ENCODE measurements at places on chromosomes 16 and 17.

DNA sequence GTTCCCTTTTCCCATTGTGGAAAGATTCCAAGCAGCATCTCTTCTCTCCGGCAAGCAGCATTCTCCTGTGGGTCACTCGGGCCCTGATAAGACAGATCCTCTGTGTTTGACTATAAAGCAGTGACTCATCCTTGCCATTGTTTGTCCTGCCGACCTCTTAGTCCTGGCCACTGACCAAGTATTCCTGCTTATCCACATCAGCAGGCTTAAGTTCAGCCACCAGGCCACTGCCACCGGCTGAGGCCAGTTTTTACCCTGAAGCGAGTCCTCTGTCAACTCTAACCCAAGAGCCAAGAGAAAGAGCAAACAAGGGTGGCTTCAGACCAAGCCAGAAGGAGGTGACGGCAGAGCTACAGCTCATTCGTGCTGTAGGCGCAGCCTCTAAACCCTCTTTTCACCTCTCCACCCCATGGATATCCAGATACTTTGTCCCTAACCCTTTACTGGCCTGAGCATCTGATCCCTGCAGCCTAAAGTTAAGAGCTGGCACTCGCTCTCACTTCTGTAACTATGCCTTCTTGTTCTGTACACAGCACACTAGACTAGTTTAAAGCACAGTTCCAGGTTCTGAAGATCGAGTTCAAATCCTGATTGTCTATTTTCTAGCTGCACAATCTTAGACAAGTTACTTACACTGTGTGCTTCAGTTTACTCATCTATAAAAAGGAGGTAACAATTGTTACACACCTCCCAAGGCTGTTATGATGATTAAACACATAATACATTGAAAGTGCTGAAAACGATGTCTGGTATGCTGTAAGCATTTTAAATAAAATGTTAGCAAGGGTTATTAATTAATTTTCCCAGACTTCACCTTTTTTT, 31.0 kb downstream of the SOX9 start:
- peak; percentile 83 for DNase-seq

GRCh38 chr16:57061084-57061905, 31.1 kb upstream of the CPNE2 start:
- DNase-seq, result peak; percentile 90

DNA sequence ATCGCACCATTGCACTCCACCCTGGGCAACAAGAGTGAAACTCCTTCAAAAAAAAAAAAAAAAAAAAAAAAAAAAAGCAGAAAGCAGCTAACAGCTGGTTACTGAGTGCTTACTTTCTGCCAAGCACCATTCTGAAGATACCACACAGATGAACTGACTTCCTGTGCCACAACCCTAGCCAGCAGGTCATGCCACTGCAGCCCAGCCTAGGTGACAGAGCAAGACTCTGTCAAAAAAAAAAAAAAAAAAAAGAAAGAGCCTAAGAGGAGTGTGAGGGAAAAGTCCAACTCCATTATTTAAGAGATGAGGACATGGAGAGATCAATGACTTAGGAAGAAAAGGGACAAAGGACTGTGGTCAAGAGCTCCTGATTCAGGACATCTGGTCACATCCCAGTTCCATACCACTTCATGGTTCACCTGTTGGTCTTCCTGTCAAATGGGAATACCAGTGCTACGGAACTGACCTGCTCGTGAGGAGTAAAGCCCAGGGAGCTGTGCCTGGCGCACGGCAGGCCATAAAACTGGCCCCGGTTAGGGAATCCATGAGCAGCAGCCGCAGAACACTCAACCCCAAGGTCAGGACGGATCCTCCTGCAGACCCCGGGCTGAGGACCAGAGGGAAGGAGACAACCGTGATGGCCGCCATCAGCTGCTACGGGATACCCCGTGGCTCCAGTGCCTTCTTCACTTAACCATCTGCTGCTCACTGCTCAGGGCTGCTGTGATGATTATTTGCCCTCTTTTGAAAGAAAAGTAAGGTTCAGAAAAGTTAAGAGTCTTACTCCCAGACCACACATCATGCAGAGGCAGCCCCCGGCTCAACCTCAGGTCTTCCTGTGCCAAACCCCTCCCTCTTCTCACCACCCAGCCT, 950 bp downstream of the KLHDC4 start:
- no peak for DNase-seq

DNA sequence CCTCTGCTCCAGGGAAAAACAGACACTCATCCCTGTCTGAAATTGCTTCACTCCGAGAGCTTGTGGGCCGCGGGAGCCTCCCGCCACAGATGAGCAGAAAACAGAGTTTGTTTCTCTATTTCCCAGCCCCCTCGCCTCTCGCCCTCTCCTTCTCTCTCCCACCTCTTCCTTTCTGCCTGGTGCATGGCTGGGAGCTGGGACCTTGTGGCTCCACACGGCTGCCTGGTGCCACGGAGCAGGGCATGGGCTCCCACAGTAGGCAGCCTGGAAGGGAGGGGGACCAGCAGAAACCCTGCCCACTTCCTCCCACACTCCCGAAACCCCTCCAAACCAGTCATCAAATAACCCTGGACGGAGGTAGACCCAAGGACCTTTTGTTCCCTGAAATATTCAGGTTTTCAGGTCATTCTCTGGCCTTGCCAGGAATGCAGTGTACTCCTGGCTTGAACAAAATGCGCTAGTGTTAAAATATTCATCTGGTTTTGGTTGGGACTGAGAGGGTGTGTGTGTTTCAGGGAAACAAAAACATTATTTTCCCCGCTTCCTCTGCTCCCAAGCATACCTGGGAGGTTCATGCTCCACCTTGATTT, 204.9 kb downstream of the C16orf78 start:
- no peak for DNase-seq
